Activated T-cell treated with anti-CD3 and anti-CD28 coated beads for 4 hours (primary cell): ENCODE measurements at places on chromosomes 3 and 15.

DNA sequence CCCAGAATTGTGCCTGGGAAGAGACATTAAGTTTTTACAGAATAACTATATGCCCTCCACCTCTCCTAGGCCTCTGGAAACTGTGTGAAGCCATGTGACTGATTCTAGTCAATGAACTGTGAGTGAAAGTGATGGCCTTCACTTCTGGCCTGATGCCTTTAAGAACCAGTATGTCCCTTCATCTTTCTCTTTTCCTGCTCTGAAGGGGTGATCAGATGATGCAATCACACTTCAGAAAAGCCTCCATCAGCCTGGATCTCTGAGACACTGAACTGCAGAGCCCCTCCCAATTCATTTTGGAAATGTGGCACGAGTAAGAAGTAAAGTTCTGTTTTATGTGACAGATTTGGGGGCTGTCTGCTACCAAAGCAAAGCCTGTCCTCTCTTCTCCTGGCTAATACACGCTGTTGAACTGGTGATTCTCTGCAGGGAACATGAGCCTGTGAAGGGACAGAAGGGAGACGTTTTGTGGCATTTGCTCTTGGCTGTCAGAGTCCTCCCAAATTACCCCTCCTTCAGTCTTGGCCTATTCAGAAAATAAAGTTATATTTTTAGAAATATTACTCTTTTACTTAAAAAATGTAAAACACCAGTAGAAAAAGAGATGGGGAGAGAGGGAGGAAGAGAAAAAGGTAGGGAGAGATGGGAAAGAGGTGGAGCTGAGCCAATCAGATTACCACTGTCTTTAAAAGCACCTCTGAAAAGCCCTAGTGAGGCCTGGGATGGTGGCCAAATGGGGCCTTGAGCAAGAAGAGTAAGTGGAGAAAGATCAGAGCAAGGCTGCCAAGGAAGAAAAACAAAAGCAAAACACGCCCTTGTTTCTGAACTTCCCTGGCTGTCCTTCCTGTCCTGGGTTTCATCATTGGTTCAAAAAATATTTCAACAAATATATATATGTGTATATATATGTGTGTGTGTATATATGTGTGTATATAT lies 40.9 kb upstream of the RYK start:
- DNase-seq = no peak

GRCh38 chr15:57861034-57861638 lies 154.6 kb downstream of the POLR2M start:
- peak; percentile 18 for DNase-seq

DNA sequence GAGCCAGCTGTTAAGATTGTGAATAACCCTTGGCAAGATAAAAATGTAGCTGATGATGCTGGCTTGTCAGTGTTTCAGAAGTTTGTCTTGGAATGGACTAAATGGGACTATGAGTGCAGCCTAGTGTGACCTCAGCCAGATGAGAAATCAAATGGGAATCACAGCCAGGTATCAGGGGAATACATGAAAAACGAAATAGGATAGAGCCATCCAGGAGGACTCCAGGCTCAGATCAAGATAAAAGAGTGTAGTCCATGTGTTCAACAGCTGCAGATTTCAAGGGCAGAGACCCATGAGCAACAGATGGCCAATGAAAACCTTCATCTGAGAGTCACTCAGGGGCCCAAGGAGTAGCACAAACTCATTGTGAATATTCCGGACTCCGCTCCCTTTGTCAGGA lies 1080.9 kb upstream of the CADM2 start:
- DNase-seq = no peak

GRCh38 chr15:66724732-66725463 lies 22.9 kb downstream of the SMAD6 start:
- DNase-seq = no peak

GRCh38 chr3:52498137-52499054 lies 3.3 kb downstream of the STAB1 start:
- DNase-seq = no peak

- no peak for DNase-seq
Observed at GRCh38 chr15:85592148-85592547, 202.6 kb downstream of the KLHL25 start.

DNA sequence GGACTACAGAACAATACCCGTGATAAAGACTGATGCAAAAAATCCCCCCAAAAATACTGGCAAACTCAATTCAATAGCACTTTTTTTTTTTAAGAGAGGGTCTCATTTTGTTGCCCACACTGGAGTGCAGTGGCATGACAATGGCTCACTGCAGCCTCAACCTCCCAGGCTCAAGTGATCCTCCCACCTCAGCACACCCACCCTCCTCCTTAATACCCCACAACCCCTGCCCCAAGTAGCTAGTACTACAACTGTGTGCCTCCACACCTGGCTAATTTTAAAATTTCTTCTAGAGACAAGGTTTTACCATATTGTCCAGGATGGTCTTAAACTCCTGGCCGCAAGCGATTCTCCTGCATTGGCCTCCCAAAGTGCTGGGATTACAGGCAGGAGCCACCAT lies 11.4 kb downstream of the TOP2B start:
- DNase-seq = no peak

DNA sequence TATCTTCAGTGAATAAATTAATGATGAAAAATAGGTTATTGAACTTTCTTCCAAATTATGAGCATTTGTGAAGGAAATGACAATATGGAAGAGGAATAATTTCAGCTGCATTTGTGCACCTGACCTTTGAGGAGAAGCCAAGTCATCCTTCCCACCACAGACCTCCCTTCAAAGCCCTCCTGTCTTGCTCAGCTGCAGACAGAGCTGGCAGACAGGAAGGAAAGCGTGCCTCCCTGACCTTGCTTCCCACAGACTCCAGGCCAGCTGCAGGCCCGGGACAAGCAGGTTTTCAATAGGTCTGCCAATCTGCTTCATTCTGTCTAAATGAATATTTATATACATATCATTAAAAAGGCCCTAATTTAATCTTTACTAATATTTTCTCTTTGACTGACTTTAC lies 152.9 kb upstream of the RBMS3 start:
- DNase-seq = no peak

- no peak for DNase-seq
Observed at GRCh38 chr3:18370672-18371071, 54.5 kb downstream of the SATB1 start.

DNA sequence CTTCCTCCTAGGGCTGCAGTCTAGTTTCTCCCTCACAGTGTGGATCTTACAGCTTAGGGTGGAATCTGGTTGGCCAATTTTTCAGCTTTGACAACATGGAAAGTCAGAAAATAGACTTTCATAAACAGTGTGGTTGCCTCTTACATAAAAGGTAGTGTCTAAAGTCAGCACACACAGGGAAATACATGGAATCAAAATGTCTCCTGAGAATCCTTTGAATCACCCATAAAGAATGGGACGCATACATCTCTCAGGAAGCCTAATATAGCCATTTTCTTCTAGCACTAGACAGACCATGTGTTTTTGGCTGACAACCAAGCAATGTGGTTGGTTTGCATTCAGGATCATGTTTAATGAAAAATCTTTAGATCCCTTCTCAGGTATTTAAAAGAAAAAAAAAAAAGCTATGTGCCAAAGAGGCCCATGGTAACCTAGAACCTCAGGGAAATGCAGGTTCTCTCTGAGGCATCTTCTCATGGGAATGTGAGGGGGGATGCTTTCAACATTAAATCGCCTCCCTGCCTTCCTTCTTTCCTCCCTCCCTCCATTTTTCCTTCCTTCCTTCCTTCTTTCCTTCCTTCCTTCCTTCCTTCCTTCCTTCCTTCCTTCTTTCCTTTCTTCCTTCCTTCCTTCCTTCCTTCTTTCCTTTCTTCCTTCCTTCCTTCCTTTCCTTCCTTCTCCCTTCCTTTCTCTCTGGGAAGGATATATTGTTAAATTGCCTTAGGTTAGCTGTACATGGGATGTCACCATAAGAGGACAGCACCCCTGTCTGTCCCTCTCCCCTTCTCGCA lies 34.3 kb upstream of the ZBTB38 start:
- no peak for DNase-seq

GRCh38 chr15:68972201-68973065 lies 42.1 kb upstream of the NOX5 start:
- DNase-seq = no peak

DNA sequence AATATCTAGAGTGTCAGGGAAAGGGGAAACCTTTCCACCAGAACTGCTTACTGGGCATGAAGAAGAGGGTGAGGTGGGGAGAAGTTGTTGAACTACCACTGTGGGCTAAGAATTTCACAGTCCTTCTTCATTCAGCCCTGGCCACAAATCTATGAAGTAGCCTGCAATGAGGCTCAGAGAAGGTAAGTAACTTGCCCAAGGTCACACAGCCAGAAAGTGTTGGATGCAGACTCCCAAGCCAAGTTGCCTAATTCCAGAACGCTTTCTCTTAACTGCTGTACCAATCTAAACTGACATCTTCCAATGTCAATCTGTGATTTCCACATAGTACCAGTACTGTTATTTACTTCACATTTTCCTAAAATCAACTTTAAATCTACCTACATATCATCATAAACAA lies 2.1 kb downstream of the CYP1A1 start:
- DNase-seq = no peak

GRCh38 chr3:173617490-173617889 lies 219.9 kb downstream of the NLGN1 start:
- no peak for DNase-seq

DNA sequence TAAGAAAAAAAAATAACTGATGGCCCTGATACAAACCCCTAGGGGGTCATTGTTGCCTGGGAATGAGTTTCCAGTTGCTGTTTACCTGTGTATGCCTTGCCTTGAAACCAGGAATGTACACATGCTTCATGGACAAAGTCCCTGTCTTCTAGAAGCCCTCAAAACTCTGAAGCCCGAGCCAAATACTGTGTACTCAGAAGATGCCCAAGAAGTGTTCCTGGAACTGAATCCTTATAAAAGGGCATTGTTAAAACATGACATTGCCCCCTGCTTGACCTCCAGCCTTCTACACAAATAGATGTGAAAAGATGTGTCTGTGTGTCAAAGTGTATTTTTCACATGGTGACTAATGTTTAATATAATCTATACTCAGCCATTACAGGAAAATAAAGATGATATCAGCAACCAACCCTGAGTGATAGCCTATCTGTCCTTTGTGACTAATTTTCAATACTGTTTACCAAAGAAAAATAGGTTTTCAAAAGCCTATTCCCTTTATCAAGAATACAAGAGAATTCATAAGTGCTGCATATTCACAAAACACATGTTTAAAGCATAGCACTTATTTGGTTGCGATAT lies 325.9 kb downstream of the MECOM start:
- DNase-seq = no peak

GRCh38 chr15:33656168-33656567 lies 312.1 kb upstream of the CHRM5 start:
- DNase-seq = no peak

GRCh38 chr15:76340803-76341365 lies 4.3 kb downstream of the ISL2 start:
- DNase-seq = no peak

DNA sequence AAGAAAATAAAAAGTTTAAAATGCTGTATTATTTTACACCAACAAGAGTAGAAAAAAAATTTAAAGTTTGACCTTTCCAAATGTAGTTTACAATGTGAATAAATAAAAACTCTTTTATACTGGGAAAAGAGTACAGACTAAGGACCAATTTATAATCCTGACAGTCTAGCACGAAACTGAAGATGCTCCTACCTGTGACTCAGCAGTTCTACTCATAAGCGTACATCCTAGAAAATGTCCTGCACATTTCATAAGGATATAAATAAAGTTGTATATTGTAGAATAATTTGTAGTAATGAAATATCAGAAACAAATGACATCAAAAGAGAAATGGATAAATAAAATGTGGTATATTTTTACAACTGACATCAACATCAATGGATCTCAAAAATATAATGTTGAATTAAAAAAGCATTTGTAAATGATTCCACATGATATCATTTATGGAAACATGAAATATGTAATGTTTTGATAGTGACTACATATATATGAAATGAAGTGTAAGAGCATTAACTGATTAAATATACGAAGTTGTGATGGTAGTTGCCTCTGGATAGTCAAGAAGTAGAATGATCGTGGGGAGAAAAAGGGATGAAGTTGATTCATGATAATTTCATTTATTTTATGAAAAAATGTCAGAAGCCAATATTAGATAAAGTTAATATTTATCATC lies 161.3 kb upstream of the CBLB start:
- no peak for DNase-seq

DNA sequence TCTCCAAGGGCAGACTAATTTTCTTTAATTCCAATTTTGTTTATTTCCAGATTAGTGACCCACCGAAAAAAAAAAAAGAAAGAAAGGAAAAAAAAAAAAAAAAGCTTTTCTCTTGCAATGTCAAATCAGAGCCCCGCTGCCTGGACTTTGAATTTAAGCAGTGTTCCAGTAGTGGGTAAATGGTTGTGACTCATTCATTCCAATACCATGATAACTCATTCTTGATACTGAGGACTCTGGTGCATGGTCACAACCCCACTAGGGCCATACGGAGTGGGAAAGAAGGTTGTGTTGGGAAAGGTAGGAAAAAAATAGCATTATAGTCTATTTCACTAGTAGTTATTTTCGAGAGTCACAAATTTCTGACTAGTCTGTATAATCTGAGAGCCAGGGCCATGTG lies 59.1 kb upstream of the COL8A1 start:
- no peak for DNase-seq

DNA sequence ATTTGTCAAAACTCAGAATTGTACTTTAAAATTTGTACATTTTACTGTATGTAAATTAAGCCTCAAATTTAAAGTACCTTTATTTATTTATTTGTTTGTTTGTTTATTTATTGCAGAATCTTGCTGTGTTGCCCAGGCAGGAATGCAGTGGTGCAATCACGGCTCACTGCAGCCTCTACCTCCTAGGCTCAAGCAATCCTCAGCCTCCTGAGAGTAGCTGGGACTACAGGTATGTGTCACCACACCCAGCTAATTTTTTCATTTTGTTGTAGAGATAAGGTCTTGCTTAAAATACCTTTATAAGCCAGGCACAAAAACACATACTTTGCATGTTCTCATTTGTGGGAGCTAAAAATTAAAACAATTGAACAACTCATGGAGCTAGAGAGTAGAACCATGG lies 37.4 kb downstream of the CHST14 start:
- DNase-seq = no peak

- no peak for DNase-seq
Observed at GRCh38 chr3:52345521-52346109, 29.5 kb downstream of the DNAH1 start.

DNA sequence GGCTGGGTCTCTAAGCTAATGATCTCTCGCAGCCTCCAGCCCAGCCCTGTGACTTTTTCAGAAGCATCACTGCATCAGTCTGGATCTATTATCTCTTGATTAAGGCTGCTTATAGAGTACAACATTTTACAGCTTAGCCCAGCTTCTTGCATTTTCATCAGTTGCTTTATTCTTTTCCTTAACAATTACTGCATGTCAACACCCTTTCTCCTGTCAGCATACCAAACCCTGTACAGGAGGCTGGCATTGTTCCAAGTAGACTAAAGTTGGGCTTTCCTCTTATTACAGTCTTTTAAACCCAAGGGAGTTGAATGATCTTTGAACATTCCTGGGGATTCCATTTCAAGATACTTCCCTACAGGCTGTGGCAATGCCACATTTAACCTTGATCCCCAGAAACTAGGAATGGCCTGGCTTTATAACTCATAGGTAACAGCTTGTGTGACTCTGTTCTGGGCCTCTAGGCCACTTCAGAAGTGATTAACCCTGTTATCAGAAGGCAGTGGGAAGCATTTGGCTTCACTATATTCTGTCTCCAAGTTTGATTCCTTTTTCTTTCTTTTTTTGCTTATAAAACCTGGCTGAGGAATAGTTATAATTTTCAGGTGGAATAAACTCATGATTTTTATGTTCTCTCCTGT lies 182.9 kb downstream of the KCNMB2 start:
- no peak for DNase-seq

- DNase-seq = no peak
Observed at GRCh38 chr3:152321200-152321954, 52.6 kb downstream of the MBNL1 start.

- DNase-seq = peak; percentile 10
Observed at GRCh38 chr15:55168350-55168974, 28.3 kb downstream of the RSL24D1 start.
